Activated naive CD4-positive, alpha-beta T cell (primary cell): ENCODE measurements at places on chromosomes 3 and 15.

DNA sequence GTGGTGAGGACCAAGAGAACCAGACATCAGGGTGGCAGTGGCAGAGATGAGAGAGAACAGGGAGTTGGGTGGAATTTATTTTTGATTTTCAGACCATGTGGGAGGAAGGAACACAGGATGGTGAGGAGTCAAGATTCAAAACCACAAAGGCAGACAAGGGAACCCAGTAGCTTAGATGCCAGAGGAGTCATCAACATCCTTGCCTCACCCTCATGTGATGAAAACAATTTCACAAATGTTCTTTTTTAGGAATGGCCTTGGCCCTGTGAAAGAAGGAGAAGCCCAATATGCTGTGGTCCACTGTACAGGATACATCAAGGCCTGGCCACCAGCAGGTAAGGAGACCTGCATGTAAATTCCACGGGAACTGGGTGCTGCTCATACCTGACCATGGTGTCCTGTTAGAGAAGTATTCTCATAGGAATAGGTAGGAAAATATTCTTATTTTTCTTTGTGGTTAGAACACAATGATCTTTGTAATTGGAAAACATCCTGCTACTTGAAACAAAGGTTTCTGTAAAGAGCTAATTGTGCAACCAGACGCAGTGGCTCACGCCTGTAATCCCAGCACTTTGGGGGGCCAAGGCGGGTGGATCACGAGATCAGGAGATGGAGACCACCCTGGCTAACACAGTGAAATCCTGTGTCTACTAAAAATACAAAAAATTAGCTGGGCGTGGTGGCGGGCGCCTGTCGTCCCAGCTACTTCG is 110.0 kb downstream of the ARNT2 start:
- no peak for DNase-seq

GRCh38 chr3:31224936-31225335 is 307.8 kb upstream of the STT3B start:
- DNase-seq, result no peak

DNA sequence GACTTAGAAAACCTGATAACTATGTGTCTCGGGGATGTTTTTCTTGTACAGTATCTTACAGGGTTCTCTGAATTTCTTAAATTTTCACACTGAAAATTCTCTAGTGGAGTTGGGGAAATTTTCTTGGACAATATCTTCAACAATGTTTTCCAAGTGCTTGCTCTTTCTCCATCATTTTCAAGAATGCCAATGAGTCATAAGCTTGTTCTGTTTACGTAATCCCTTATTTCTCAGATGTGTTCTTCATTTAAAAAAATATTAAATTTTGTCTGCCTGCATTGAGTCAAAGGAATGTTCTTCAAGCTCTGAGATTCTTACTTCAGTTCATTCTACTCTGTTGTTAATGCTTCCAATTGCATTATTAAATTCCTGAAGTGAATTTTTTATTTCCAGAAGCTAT is 21.9 kb upstream of the PLSCR2 start:
- DNase-seq, result no peak

DNA sequence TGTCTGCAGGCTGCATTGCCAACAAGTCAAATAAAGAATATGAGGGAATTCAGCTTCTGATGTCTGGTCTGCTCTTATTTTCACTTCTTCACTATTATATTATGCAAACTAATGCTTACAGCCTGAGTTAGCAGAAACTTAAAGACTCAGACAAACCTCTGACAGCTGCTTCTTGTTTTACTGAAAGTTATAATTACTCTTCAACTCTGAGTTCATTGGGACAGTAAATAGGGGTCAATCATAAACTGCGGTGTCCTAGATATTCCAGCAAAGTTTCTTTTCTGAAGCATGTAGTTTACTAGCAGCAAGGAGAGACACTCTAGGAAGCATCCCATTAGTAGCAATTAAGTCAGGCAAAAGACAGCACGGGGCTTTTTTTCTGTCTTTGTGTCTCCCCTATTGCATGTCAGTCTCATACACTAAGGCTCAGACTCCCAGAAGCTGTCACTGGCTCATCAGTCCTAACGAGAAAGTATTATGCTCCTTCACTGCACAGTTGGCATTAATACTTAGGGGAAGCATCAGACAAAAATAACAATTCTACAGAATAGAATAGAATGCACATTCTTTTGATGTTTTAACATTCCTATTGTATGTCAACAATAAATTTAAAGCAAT is 1060.8 kb downstream of the ROBO1 start:
- DNase-seq, result no peak

- DNase-seq, result no peak
Measured at GRCh38 chr15:65829130-65829764, 37.2 kb upstream of the DENND4A start.

DNA sequence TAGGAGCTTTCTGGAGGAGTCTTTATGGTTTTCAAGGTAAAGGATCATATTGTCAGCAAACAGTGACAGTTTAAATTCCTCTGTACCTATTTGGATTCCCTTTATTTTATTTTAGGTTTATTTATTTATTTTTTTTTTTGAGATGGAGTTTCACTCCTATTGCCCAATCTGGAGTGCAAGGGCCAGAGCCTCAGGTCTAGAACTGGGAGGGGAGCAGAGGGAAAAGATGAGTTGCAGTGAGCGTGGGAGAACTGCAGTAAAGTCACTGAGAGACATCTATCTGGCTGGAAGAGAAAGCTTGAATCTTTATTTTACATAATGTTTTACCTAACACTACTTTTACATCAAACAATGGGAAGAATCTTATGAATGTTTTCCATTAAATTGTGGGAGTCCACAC is 49.5 kb upstream of the GK5 start:
- DNase-seq, result no peak

DNA sequence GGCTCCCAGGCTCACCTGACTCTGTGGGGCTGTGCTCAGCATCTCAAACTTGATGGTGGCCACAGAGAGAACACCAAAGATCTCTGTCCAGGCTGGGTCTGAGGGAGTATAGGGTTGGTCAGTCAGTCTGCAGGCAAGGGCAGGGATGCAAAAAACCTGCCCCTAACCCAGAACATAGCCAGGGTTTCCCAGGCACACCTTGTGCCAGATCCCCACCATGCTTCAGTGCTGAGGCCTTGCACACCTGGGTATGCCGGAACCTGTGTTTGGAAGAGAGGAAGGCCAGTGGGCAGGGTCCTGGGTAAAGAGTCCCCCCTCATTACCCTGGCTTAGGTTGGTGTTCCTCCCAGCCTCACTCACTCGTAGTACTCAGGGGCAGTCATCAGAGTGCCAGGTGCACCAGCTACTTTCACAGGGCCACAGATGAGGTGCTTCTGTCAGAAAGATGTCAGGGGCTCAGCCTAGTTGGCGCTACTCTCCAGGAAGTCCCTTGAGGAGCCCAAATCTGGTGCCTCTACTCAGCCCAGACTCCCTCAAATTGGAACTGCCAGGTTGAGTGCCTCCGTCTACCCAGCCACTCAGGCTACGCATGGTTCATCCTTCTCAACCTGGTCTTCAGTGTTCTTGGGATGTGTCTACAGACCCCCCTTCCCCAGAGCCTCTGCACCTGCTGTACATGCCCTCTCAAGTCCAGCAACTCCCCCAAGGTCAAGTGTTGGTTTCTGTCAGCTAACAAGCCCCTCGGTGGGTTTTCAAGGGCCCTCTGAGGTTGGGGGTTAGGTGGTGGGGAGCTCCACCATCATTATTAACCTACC is 1.8 kb downstream of the DALRD3 start:
- no peak for DNase-seq

DNA sequence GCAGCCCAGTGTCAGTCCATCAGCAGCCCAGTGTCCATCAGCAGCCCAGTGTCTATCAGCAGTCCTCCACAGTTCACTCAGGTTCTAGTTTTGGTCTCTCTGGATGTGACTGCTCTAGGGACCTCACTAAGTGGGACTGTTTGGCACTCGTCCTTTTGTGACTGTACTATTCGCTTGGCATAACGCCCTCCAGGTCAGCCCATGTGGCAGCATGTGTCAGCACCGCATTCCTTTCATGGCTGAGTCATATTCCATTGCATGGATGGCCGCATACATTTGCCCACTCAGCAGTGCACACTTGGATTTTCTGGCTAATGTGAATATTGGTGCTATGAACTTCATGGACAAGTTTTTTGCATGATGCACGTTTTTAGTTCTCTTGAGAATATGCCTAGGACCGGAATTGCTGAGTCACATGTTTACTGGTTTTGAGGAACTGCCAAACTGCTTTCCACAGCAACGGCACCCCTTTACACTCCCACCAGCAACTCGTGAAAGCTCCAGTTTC is 16.4 kb downstream of the CHST13 start:
- DNase-seq, result no peak

DNA sequence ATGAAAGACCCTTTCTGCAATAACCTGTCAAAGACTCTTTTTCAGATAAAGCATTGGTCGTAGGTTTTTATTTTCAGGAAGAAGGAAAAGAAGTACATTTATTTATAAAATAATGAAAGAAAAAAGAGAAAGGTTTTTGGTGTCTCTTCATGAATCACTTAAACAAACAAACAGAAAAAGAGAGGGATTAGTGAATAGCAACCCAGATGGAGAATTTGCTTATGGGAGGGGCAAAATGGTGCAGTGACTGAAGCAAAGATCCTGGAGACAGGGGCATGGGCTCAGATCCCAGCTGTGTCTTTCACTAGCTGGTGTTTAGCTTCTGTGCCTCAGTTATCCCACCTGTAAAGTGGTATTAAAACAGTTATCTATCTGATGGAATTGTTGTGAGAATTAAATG is 78.6 kb upstream of the PFN2 start:
- DNase-seq, result no peak

DNA sequence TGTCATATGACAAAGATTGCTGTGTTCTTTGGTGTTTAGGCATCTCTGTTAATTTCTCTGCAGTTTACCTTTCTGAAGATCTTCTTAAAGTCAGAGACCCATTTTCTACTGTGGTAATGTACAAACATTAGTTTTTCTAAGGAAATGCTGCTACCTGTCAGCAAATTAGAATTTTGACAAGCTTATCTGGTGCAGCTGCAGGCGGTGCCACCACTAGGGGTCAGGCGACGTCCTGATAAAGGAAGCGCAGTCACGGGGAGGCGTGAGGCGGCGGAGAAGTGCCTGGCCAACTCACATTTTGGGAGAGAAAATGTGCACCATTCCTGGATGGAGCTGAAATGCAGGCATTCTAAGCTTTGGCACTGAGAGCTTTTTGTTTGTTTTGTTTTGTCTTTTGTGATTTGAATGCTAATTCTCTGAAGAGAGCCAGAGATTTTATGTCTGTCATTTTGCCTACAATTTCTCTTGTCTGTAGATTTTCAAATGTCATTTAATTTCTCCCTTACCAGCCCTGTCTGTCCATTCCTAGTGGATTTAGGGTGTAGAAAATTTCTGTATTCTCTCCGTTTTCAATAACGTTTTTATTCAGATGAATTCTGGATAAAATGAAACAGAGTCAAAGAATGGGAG is 24.9 kb upstream of the SIAH2 start:
- DNase-seq, result peak; percentile 68

- DNase-seq, result peak; percentile 35
Measured at GRCh38 chr15:40367686-40368611, 9.9 kb downstream of the DISP2 start.

GRCh38 chr3:158790901-158791589 is 10.8 kb upstream of the MFSD1 start:
- no peak for DNase-seq

DNA sequence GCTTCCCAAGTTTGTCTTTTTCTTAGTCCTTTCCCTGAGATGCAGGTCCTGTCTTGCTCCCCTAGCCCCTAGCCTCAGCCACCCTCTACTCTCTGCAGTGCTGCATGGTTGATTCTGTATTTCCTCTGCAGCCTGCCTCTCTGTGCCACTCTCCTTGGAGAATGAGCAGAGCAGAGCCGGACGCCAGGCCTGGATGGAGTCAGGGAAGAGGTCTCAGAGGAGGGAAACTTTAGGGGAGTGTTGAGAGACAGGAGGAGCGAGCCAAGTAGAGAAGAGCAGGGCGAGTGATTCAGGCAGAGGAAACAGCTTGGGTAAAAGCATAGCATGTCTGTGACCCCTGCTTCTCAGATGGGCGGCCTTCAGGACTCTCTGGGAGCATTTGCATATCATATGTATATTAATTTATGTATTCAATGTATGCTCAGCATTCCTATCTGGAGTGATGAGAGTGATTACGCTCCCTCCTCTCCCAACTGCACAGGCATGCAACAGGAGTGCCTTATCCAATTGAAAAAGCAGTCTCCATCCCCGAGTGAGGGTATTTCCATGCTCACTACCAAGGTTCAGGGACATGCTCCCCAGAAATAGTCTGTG is 166.7 kb downstream of the RORA start:
- no peak for DNase-seq
